ENCODE measurements at places on chromosomes 16 and 17.

DNA sequence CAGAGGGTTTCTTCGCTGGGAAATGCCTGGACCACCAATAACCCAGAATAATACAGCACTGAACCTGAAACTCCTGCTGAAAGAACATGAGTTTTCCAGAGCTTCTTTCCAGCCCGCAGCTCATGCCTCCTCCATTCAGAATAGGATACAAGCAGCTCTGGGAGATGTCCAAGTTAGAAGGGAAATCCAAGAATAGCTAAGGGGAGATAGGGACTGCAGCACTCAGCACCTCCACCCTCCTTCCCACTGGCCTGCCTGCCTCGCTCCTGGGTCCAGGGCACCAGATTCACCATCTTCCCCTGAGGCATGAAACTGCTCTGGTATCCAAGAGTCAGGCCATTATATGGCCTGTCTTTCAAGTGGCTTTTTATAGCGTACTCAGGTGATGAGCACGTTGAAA lies 4.1 kb downstream of the KRT31 start:
- DNase-seq: no peak

GRCh38 chr16:85311741-85312140 lies 199.5 kb upstream of the CIBAR2 start:
- no peak for DNase-seq

GRCh38 chr16:21574372-21574771 lies 25.0 kb upstream of the METTL9 start:
- no peak for DNase-seq

DNA sequence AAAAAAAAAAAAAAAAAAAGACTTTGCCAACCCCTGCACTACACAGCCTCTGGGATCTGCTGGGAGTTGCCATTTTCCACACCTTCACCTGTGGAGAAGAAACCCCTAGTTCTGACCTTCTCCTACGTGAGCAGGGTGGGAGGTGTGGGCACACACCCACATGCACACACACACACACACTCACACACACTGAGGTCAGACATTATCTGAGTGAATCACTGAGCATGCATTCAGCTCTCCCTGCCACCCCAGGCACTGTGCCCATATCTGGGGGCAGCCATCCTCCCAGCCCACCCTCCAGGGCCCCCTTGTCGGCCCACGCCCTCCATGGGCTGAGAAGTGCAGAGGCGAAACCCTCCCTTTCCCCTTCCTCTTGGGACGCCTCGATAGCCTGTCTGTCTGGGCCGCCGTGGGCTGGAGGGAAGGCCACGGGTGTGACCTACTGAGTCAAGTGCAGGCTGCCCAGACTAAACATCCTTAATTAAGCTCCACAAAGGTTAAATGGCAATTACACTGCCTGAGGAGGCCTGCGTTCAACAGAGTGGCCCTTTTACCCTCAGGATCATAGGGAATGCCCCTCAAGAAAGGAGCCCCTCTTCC lies 143.8 kb downstream of the C16orf95 start:
- no peak for DNase-seq

DNA sequence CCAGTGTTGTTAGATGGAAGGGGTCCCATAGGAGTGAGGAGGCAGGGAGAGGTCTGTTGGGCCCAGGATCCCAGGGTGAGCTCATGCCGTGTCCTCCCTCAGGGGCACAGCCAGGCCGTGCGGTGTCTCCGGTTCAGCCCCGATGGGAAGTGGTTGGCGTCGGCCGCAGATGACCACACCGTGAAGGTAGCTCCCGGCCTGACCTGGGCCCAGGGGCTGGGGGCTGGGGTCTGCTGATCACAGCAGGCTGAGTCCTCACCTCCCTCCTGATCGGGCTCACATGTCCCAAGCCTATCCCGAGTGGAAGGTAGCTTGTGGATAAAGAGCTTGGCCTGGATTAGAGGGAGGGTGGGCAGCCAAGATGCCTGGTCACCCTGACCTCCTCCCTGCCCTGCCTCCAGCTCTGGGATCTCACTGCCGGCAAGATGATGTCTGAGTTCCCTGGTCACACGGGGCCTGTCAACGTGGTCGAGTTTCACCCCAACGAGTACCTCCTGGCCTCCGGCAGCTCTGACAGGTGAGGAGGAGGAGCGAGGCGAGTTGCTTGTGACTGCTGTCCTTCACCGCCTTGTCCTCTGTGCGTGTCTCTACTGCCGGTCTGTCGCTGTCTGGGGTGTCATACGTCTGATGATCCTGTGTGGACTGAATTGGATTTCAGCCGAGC lies 16.1 kb downstream of the KATNB1 start:
- DNase-seq: no peak

DNA sequence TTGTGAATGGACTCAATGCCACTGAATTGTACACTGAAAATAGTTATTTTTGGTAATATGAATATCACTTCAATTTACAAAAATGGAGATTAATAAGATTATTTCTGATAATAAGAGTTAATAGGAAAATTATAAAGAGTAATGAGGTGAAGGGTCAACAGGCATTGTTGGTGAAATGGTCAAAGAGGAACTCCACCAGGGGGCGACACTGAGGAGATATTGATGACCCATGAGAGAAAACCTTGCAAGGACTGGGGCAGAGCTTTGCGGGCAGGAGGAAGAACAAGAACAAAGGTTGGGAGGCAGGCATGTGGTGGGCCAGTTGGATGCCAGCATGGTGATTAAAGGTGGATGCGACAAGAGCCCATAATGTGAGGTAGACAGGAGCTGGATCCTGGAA lies 74.0 kb upstream of the XYLT1 start:
- no peak for DNase-seq

GRCh38 chr17:2391597-2392251 lies 9.1 kb downstream of the MNT start:
- DNase-seq: no peak

DNA sequence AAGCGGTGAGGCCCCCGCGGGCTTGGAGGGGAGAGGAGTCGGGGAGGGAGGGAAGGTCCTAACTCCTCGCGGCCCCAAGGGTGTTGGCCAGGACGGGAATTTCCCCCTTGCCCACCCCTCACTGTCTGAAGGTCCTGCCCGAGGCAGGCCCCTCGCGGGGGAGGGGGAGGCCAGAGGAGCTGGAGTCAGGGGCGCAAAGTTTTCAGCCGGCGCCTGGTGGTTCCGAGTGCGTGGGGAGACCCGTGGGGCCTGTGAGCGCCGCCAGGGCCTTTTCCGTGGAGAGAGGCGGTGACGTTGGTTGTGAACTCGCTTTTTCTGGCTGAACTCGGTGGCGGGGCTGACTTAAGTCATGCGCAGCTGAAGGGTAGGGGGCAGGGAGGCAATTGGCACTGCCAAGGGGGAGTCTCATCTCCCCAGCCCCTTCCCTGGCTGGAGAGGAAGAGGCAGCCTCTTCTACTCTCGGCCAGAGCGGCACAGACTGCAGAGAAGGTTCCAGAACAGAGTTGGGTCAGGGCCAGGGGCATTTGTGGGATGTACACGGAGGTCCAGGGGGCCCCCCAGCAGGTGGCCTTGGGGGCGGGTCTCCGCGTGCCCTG lies 1.5 kb downstream of the CACNA1H start:
- no peak for DNase-seq

DNA sequence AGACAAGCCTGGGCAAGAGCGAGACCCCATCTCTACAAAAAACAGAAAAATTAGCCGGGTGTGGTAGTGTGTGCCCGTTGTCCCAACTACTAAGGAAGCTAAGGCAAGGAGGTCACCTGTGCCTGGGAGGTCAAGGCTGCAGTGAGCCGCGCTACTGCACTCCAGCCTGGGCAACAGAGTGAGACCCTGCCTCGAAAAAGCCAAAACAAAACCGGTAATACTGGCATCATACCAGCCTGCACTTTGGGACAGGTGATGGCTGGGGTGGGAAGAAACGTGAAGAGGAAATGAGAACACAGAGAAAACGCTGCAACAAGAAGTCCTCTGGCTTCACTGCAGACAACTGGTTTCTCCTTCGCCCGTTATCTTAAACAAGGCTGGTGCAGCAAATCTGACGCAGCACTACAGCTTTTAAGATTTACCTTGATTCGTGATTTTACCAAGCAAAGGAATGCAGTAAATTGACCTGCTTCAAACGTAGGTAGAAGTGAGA lies 725 bp upstream of the CASC3 start:
- no peak for DNase-seq

DNA sequence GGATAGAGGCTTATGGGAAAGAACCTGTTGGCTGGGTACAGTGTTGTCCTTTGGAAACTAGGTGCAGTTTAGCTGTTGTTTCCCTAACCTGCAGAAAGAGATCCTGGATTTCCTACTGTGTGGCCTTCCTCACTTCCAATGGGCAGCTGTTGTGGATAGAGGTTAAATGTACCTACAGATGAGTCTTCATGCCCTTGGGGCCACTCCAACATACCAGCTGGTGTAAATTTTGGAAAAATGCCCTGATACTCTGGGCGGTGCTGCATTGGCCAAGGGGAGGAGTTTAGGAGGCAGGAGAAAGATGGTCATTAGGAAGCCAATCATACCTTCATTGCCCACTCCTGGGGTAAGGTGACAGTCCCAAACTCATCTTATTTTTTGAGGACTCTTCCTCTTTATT lies 70.2 kb downstream of the SNX11 start:
- DNase-seq: no peak

DNA sequence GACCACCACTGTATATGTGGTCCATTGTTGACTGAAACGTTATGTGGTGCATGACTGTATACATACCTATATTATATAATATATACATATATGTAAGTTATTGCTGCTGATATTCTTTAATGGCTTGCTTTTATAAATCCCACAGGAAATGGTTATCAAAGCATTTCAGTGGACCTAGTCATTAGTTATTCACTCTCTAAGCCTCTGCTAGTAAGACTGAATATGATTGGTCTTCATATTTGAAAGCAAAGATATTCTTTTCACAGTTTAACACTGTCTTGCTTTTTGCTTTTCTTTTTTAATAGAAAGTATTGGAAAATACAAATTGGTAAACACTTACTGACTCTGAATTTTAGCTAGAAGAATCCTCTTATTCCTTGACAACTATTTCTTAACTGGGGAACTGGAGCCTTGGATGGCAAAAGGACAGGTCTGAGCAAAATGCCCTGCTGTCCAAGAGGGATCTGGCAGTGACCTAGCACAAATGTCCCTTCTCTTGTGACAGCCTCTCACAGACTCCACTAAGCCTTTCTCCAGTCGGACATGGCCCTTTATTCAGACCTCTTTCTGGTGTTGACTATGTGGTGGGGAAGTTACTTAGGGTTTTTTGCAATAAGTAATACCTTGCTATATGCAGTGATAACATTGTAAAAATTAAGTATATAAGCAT lies 14.7 kb upstream of the MYH2 start:
- DNase-seq: no peak

GRCh38 chr16:66701516-66701915 lies 5.0 kb upstream of the CMTM4 start:
- no peak for DNase-seq

- no peak for DNase-seq
Observed at GRCh38 chr17:43987131-43988021, 17.0 kb upstream of the NAGS start.

- DNase-seq: no peak
Observed at GRCh38 chr16:9647981-9648701, 534.1 kb downstream of the GRIN2A start.

DNA sequence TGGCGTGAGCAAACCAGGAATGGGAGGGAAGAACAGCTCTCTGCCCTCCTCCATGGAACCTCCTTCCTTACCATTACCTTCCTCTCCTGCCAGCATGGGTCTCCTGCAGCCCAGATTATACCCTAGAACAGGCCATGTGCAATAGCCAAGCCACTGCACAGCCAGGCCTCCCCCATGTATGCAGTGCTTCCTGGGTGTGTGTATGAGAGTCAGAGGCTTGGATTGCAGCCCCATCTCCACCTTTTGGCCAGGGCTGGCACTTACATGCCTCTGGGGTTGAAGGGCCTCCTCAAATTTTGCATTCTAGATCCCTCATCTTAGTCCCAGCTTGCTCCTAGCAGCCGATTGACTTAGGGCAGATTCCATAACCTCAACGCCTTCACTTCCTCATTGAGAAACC lies 133.7 kb downstream of the GSG1L start:
- DNase-seq: no peak

DNA sequence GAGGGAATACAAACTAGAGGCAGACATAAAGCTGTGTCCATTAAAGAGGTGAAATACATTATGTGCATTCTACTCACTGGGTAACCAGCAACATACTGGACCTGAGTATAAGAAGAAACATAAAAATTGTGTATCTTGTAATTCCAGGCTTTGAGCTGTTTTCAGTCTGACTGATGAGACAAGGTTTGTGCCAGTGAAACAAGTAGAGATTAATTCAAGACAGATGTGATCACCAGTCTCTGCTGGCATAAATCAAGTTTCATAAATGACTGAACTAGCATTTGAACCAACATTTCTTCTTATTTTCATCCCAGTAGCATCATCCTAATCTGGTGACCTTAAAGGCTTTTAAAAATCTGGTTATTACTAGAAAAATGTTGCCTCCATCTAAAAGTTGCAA lies 108.8 kb upstream of the RPL38 start:
- no peak for DNase-seq

All from fibroblast of skin of left biceps (primary cell).